Fibroblast of skin of left biceps (primary cell): ENCODE measurements at places on chromosomes 12 and 14.

GRCh38 chr12:121427556-121428050, 27.7 kb downstream of the RNF34 start:
- no peak for DNase-seq

DNA sequence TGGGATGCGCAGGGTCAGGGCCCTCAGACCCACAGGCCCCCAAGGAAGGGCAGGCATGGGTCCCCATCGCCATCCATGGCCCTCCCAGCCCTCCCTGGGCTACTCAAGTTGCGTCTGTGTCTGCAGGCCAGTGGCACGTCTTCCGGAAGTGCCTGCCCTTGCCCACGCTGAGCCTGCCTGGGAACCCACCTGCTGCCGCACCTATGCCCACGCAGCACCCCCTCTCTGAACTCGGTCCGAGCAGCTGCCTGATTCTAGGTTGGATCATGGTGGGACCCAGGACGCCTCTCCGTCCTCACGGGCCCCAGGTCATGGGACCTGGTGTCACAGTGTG, 182.8 kb downstream of the ADGRD1 start:
- no peak for DNase-seq

DNA sequence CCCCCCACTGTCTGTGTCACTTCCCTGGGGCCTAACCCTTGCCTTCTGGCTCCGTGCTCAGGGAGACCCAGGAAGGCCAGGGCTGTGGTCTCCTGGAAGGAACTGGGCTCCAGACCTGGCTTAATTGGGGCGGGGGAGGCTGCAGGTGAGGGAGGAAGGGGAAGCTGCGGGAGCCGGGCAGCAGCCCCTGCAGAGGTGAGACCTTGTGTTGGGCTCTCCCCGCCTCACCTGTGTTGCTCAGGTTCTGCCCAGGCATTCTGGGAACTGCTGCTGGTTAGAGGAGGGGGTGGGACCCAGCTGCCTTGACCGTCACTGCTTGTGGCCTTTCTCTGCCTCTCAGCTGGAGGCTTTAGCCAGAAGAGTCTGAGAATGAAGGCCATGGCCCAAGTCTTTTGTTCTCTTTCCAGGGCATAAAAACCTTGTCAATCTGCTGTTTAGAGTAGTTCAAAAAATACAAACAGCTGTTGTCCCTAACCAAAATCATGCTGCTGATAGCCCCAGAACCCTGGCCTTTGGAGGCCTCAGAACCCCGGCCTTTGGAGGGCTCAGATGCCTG, 247.6 kb downstream of the CHST11 start:
- DNase-seq = no peak

DNA sequence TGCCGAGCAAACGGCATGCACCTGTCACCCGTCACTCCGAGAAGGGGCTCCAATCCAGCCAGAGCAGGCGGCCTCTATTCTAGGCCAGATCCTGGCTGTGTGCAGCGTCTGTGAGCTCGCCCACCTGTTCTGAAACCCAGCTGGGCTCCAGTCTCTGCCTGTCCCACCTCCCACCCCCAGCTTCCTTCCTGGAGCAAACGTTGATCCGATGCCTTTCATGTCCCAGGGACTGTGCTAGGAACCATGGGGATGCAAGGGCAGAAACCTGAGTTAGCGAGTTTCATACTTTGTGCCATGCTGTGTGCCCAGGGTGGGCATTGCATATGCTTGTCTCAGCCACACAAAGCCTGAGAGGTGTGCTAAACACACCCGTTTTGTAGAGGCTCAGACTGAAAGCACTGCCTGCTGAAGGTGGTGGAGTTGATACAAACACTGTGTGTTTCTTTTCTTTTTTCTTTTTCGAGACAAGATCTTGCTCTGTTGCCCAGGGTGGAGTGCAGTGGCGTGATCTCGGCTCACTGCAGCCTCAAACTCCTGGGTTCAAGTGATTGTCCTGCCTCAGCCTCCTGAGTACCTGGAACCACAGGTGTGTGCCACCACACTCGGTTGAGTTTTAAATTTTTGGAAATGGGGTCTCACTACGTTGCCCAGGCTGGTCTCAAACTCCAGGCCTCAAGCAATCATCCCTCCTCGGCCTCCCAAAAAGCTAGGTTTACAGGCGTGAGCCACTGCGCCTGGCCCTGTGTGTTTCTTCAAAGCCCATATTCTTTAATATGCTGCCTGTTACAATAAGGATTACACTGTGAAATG, 84.1 kb upstream of the MED13L start:
- DNase-seq = no peak

GRCh38 chr12:6090803-6091202, 33.7 kb downstream of the VWF start:
- DNase-seq = no peak

GRCh38 chr14:36513012-36513420, 7.0 kb downstream of the NKX2-1 start:
- DNase-seq = no peak

- DNase-seq = no peak
Observed at GRCh38 chr12:100229036-100229635, 28.5 kb downstream of the ACTR6 start.

DNA sequence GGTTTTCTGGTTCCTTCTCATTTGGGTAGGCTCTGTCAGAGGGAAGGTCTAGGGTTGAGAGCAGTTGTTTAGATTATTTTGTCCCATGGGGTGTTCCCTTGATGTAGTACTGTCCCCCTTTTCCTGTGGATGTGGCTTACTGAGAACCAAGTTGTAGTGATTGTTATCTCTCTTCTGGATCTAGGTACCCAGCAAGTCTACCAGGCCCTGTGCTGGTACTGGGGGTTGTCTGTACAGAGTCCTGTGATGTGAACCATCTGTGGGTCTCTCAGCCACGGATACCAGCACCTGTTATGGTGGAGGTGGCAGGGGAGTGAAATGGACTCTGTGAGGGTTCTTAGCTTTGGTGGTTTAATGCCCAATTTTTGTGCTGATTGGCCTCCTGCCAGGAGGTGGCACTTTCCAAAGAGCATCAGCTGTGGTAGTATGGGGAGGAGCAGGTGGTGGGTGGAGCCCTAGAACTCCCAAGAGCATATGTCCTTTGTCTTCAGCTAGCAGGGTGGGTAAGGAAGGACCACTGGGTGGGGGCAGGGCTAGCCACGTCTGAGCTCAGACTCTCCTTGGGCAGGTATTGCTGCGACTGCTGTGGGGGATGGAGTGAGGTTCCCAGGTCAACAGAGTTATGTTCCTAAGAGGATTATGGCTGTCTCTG, 179.3 kb upstream of the BTG1 start:
- DNase-seq = no peak

DNA sequence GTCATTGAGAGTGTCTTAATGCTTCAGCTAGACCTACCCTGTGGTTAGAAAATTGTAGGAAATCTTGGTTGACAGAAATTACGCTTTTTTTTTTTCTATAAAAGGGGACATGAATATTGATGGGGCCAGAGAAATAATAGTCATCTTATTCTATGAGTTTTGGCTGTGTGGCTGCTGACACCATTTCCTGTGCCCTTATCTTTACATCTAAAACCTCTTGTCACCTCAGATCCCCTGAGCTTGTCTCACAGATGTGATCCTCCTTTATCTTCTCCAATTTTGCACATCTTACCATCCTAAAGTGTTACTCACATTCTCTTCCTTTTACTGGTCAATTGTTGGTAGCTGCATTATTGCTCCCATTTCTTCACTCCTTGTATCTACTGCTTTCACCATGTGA, 36.1 kb downstream of the ASCL1 start:
- no peak for DNase-seq

- no peak for DNase-seq
Observed at GRCh38 chr12:112518365-112518735, 99.6 kb downstream of the PTPN11 start.

GRCh38 chr14:95524706-95525512, 8.5 kb upstream of the SYNE3 start:
- DNase-seq = no peak

DNA sequence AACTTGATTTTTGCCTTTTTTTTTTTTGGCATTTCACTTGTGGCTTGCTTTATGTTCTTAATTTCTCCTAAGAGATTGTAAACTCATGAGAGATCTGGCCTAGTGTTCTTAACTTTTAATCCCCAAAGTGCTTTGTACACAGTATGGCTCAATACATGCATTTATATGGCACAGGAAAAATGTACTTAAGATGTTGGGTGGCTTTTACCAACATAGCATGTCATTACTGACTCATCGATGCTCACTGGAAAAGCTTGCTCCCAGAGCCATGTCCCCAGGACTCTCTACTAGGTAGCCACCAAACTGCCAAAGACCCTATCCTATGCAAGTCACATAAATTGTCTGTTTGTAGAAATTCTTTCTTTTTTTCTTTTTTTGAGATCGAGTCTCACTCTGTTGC, 13.1 kb upstream of the SMCO3 start:
- DNase-seq = no peak

DNA sequence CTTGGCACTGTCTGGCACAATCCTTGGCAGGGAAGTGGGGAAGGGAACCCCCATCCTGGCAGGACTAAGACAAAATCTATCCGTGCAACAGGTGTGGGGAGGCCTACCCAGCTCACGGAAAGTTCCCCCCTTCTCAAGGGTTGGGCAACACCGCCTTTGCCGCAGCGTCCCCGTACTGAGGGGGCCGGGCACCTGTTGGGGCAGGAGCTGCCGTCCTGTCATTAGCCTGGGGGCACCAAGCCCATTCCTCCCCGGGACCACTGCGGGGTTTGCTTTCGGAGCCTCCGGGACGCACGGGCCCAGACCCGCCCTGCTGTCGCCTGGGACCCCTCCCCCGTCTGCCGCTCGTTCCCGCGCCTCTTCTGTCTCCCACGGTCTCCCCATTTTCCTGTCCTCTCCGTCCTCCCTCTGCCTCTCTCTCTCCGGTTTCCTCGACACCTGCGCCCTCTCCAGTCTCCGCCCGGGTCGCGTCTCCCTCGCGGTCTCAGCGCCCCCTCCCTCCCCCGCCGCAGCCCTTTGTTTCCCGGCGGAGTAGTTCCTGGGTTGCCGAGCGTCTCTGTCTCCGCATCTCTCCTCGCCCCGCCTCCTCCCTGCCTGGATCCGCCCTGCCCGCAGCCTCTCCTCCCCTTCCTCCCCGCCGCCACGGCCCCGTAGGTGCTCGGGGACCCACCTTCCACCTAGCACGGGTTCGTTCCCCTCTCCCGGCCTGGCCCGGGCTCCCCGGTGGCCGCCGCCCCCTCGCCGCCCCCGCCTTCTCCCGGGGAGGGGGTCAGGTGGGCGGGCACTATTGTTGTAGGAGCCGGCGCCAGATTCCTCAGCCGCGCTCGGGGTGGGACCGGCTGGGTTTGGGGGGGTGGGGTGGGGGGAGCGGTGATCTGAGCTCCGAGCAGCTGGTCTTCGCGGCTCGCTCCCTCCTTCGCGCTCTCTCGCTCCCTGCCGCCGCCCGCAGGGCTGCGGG, at the start of gene CACNB3:
CACNB3 (plus strand) TSS at position 624 of the 958 bp plus-strand sequence. CDS start 434 bp downstream, outside the sequence.
- no peak for DNase-seq

DNA sequence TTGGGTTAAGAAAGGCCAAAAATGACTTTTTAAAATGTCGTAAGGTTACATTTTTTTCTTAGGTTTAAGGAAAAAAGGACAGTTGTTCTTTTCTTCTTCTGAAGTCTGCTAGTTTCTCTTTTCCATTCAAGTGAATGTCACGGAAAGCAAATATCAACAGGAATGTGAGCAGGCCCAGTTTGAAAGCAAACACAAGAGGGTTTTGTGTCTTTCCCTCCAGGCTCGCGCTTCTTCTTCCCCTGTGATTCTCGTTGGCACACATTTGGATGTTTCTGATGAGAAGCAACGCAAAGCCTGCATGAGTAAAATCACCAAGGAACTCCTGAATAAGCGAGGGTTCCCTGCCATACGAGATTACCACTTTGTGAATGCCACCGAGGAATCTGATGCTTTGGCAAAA, 85.4 kb downstream of the LRRK2 start:
- DNase-seq = no peak

DNA sequence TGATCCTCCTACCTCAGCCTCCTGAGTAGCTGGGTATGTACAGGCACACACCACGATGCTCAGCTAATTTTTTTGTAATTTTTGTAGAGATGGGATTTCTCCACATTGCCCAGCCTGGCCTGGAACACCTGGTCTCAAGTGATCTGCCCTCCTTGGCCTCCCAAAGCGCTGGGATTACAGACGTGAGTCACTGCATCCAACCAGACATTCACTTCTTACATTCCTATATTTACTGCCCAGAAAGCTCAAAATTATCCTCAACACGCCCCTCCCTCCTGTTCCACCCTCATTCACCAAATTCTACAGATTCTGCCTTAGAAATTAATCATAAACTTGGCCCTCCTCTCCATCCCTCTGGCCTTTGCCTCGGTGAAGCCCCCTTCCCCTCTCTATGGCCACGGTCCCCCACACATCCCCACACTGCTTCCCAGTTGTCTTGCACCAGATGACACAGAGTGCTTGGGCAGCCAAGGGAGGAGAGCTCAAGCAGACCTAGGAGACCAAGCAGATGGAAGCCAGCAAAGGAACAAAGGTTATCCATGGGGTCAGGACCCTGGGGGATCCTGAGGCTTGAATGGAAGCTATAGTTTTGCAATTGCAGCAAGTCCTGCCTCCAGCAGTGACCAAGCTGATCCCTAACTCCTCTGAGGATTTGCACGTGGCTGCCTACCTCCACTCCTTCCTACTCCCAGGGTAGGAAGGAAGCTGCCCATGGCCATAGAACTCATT, 213.2 kb upstream of the FOXN3 start:
- no peak for DNase-seq

- DNase-seq = no peak
Observed at GRCh38 chr12:42128327-42128726, 16.3 kb downstream of the GXYLT1 start.

- DNase-seq = no peak
Observed at GRCh38 chr14:60079723-60080122, 12.0 kb upstream of the PCNX4 start.

- peak; percentile 36 for DNase-seq
Observed at GRCh38 chr14:100679707-100680438, 46.8 kb upstream of the DLK1 start.

- DNase-seq = no peak
Observed at GRCh38 chr14:29232153-29232552, 465.6 kb downstream of the FOXG1 start.

- DNase-seq = no peak
Observed at GRCh38 chr14:34826661-34827060, 48.5 kb downstream of the BAZ1A start.

- no peak for DNase-seq
Observed at GRCh38 chr12:98821866-98822265, 176.8 kb downstream of the APAF1 start.

GRCh38 chr12:117695956-117696355, 272.8 kb downstream of the KSR2 start:
- no peak for DNase-seq

DNA sequence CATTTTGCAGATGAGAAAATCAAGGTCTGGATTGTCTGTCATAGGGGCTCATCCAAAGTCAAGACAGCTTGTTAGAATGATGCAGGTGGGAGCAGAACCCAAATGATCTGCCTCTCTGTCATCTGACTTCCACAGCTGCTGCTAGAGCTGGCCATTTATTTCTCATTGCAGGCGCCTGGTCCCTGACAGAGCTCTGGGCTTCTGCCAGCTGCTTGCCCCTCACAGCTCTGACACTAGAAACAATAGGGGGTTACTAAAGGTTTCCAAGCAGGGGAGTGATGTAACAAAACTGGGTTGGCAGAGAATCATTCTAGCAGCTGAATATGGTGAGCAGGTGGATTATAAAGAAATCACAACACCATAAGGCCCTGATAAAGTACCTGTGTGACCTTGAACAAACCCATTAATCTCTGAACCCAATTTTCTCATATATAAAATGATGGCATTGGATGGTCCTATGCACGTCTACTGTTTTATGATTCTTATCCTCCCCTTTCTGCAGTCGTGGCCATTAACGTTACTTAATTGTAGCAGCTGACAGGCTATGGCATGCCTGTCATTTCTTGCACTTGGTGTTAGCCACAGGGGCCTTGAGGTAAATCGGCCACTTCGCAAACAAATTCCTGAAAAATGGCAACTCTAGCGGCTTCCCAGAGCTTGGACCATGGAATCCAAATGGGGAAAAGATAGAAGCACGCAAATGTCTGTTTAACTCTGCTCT, 134.6 kb downstream of the RMST start:
- DNase-seq = no peak
